Neural crest cell (in vitro differentiated cells): ENCODE measurements at places on chromosomes 4 and X.
A peak's percentile ranks its signal among the peaks of the same experiment; 100 is the strongest.

DNA sequence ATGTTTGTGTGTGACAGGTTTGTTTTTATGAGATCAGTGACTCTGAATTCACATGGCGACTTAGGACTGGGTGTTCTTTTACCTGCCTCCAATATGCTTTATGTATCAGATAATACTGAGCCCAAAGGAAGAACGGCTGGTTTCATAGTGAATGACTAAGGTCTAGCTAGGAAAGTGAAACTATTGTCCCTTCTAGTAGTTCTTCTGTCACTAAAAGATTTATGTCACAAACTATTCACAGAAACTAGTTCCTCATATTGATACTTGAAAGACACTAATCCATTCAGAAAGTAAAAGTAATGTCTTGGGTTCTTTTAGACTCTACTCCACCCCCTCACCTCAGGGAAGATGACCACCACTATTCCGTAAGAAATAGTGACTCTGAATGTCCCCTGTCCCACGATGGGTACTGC, 81.7 kb downstream of the EGF start:
- no peak for DNase-seq
- H3K4me3 ChIP-seq = no peak overlapping the region
- no peaks in the 10 kb centered on the region for H3K4me1 ChIP-seq
- peaks cover 16% of the 10 kb centered on the region for H3K27me3 ChIP-seq

GRCh38 chrX:51931566-51932150, 38.2 kb downstream of the MAGED1 start:
- H3K27ac ChIP-seq = no peak overlapping the region
- no peaks in the 10 kb centered on the region for H3K36me3 ChIP-seq
- H3K4me1 ChIP-seq = no peaks in the 10 kb centered on the region
- DNase-seq = no peak
- peaks cover 7% of the 10 kb centered on the region for H3K27me3 ChIP-seq

DNA sequence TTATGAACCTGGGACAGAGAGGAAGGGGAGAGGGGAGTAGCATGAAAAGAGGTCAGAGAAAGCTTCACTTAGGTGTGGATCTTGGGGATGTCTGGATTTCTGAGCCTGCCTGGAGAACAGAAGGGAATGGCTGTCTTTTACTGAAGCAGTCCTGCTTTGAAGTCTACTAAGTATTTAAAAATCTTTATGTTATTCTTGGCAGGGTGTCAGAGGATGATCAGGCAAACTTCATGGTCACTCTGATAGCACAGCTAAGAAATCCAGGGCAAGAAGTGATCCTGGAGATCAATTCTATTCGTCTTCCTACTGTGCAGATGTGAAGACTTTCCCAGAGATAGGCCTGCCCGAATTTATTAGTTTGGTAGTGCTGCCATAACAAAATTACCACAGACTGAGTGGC, 464.4 kb upstream of the BOD1L1 start:
- H3K27me3 ChIP-seq = peaks cover 3% of the 10 kb centered on the region
- H3K4me1 ChIP-seq = peaks cover 17% of the 10 kb centered on the region
- no peak overlapping the region for H3K27ac ChIP-seq
- no peaks in the 10 kb centered on the region for H3K36me3 ChIP-seq
- DNase-seq = no peak

- H3K27ac ChIP-seq = no peak overlapping the region
- H3K4me1 ChIP-seq = no peaks in the 10 kb centered on the region
- no peaks in the 10 kb centered on the region for H3K36me3 ChIP-seq
- DNase-seq = no peak
- H3K4me3 ChIP-seq = no peak overlapping the region
Observed at GRCh38 chrX:33908074-33908473, 224.0 kb downstream of the FAM47A start.

DNA sequence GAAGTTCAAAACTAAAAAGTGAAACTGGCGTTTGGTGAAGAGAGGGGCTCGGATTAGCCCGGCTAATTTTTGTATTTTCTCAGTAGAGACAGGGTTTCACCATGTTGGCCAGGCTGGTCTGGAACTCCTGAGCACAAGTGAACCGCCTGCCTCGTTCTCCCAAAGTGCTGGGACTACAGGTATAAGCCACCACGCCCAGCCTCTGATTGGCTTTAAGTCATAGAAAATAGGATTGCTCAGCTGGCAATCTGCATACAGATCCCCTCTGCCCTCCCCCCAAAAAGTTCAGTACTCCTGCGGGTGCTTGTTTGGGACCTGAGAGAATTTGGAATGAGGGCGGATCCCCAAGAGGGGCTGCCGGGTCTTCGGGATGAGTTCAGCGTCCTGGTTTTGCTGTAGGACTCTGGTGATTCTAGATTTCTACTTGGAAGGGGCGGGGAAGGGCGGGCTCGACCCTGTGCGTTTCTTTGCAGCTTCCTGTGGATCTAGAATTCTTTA, 537 bp upstream of the PRKX start:
- H3K4me1 ChIP-seq = peaks cover 17% of the 10 kb centered on the region
- DNase-seq = no peak
- H3K4me3 ChIP-seq = peak overlapping the region; percentile 89
- no peaks in the 10 kb centered on the region for H3K36me3 ChIP-seq

GRCh38 chr4:25870081-25870480, 7.3 kb upstream of the SEL1L3 start:
- H3K4me1 ChIP-seq = no peaks in the 10 kb centered on the region
- no peak for DNase-seq
- no peak overlapping the region for H3K4me3 ChIP-seq
- H3K27ac ChIP-seq = no peak overlapping the region

DNA sequence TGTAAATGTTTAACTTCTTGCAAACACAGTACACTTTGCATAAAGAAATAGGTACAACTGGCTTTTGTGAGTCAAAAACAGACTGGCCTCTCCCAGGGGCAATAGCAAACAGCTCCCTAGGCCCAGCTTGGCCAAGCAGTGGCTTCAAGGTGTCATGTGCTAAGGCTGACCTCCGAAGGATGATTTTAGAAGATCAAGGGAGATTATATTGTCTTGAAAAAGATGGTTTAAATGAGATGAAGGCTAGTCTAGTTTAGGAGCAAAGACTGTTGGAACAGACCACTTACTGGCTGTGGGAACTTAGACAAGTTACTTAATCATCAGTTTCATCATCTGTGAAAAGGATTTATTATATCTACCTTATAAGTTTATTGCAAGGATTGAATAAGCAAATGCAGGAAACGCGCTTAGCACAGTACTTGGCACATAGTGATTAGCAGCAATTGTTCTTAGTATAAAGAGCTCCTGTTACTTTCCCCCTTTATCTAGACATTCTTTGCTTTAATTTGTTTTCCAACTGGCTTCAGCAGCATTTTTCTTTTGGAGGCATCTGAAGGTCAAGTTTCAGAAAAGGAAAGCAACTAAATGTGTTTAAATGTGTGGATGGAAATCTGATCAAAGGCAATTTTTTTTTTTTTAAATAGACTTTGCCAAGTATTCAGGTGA, 17.2 kb downstream of the ANXA3 start:
- no peak overlapping the region for H3K27ac ChIP-seq
- H3K27me3 ChIP-seq = no peaks in the 10 kb centered on the region

DNA sequence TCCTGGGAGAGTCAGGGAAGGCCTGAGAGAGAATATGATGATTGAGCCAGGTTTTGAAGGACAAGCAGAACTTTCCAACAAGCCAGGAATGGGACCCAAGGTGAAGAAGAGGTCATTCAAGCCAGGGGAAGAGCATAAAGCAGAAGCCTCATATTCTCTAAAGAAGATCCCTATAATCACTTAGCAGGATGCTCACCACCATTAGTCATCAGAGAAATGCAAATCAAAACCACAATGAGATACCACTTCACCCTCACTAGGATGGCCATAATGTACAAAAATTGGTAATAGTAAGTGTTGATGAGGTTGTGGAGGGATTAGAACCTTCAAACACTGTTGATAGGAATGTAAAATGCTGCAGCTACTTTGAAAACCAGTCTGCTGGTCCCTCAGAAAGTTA, 20.5 kb upstream of the SUPT20HL1 start:
- H3K4me1 ChIP-seq = no peaks in the 10 kb centered on the region
- no peak overlapping the region for H3K27ac ChIP-seq
- DNase-seq = no peak
- no peak overlapping the region for H3K4me3 ChIP-seq
- peaks cover 37% of the 10 kb centered on the region for H3K27me3 ChIP-seq

DNA sequence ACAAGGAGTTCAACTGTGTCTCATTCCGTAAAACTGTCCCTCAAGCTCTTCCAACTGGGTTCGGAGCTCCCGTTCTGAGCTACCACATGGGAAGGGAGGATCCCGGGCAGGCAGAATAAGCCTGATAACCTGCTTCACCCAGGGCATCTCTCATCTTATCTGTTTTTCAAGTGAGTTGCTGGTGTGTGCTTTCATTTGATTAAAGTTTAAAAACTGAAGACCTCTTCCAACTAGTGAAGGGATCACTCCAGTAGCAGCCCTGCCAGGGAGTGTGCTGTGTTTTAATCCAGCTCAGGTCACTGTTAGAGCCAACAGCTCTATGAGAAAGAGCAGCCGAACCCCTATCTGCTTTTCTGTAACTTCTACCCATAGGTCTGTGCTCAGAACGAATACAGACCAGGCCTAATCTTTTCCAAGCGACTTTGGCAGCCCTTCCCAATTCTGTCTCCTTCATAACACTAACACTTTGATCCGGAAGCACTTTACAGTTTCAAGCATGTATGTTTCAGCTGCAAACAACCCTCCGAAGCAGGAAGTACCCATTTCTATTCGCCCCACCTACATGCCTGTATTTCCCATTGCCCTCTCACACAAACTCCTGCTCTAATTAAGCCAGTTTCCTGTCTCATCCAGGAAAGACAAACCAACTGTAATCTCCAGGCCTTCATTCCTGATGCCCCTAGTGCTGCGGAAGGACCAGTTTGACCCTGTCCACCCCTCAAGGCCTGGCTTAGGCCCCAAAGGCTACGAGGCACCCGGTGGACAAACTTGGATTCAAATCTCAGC, 60.9 kb downstream of the IRF2 start:
- H3K27me3 ChIP-seq = no peaks in the 10 kb centered on the region
- no peak for DNase-seq
- peak overlapping the region; percentile 29 for H3K27ac ChIP-seq
- peaks cover 20% of the 10 kb centered on the region for H3K36me3 ChIP-seq

DNA sequence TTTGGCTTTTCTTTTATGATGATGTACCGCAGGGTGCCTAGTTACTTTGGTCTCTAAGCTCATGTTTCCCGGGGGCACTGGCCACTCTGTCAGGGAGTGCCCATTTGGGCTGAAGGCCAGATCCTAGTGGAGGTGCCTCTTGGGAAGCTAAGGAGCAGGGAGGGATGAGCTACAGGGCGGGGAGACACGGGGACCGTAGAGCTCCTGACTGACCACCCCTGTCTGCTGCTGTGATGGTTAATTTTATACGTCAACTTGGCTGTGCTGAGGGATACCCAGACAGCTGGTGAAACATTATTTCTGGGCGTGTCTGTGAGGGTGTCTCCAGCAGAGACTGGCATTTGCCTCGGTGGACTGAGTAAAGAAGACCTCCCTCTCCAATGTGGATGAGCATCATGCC, 24.9 kb upstream of the CLDN24 start:
- DNase-seq = no peak
- H3K36me3 ChIP-seq = no peaks in the 10 kb centered on the region
- H3K27me3 ChIP-seq = no peaks in the 10 kb centered on the region
- peaks cover 19% of the 10 kb centered on the region for H3K4me1 ChIP-seq
- no peak overlapping the region for H3K27ac ChIP-seq

GRCh38 chrX:152927858-152928760, 30.2 kb downstream of the ZNF185 start:
- H3K36me3 ChIP-seq = peaks cover 4% of the 10 kb centered on the region
- no peak overlapping the region for H3K27ac ChIP-seq
- H3K4me1 ChIP-seq = peaks cover 18% of the 10 kb centered on the region
- no peak overlapping the region for H3K4me3 ChIP-seq
- no peak for DNase-seq

DNA sequence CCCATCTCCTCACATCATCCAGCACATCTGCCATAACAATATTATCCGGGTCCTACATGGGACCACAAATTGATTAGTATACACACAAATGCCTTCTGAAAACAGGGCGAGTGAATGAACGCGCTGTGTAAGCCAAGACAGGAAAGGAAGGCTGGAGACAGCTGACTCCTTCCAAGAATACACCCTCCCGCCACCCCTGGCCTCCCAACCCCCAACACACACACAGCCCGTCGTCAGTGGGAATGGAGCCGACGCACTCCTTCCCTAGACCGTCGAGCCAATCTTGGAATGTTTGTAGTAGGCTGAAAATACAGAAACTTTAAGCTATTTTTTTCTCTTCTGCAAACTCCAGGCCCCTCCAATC, 319 bp upstream of the MAGEH1 start:
- peaks cover 20% of the 10 kb centered on the region for H3K27me3 ChIP-seq
- H3K4me3 ChIP-seq = peak overlapping the region; percentile 95
- no peaks in the 10 kb centered on the region for H3K36me3 ChIP-seq

GRCh38 chr4:110170861-110171260, 27.6 kb downstream of the ELOVL6 start:
- H3K27ac ChIP-seq = peak overlapping the region; percentile 67
- no peak overlapping the region for H3K4me3 ChIP-seq
- H3K4me1 ChIP-seq = peaks cover 18% of the 10 kb centered on the region
- H3K27me3 ChIP-seq = no peaks in the 10 kb centered on the region

DNA sequence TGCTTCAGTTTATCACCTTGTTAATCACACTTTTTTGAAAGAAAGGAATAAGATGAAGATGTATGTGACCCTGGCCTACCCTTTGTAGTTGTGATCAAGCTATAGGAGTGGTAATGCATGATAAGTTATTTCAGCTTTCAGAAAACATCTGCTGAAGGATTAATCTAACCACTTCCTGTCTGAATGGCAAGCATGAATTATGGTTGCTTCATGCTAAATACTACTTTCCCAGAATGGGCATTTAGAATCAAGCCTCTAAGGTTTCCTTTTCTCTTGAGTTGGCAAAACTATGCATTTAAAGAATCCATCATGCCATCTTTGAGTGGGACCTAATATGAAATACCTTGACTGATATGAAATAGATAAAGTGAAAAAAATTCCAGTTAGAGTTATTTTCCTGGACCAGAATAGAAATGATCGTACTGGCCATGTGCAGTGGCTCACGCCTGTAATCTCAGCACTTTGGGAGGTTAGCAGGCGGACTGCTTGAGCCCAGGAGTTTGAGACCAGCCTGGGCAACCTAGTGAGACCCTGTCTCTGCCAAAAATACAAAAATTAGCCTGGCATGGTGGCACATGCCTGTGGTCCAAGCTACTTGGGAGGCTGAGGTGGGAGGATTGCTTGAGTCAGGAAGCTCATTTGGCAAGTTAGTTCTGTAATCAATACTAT, 59.1 kb downstream of the ANXA3 start:
- H3K4me1 ChIP-seq = no peaks in the 10 kb centered on the region
- no peak overlapping the region for H3K27ac ChIP-seq
- DNase-seq = no peak
- H3K36me3 ChIP-seq = no peaks in the 10 kb centered on the region
- no peak overlapping the region for H3K4me3 ChIP-seq

DNA sequence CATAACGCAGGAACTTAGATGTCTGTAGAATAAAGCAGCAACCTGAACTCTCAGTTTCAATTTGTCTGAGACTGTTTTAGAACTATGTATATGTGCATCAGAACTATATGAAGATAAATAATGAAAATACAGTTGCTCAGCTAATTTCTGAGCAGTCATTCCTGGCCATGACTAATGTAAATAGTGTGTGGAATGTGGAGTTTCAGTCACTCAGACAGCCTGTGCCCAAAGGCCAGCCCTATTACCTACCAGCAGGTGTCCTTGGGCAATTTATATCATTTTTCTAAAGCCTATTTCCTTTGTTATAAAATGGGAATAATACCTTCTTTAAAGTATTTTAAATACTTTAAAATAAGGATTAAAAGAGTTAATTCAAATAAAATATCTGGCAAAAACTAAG, 56.0 kb upstream of the RELL1 start:
- H3K4me1 ChIP-seq = no peaks in the 10 kb centered on the region
- no peaks in the 10 kb centered on the region for H3K27me3 ChIP-seq
- no peak overlapping the region for H3K27ac ChIP-seq
- DNase-seq = no peak
